Activated CD4-positive, CD25-positive, alpha-beta regulatory T cell (primary cell): ENCODE measurements at places on chromosomes 5 and 9.

DNA sequence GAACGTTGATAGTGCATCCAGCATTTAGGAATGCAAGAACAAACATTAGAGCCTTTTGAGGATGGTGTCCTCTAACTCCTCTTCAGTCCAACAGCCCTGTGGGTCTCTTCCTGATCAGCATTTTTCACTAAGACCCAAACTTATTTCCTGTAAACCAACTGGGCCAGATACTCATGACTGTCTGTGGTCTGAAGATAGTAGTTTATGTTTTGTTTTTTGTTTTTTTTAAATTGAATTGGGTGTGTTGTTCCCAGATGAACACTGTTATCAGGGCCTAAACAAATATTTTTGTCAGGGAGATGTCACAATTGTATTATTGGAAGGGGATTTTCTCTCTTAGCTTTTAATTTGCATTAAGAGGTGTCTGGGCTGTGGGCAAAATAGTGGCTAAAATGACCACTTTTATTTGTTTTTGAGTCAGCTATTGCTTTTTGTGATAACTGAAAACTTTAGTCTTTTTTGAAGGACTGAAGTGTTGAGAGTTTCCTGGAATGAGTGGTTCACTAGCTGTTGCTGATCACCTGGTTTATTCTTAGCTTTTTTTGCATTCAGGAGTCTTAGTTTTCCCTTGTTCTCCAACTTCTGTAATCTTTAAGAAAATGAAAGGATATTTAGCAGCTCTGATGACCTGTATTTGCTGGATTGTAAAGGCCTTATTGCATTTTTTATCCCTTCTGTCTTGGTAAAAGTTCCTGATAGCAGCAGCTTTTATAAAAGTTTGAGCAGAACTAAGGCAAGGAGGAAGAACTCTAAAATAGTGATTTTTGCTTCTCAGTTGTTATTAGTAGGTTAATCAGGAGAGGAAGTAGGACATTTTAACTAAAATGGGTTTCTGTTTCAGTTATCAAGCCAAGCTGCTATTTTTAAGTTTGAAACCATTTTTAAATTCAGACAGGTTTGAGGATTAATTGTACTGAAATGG is 5.5 kb downstream of the MAN2A1 start:
- no peak for DNase-seq

GRCh38 chr5:1753490-1753889 is 46.1 kb downstream of the MRPL36 start:
- no peak for DNase-seq

- no peak for DNase-seq
These were observed 85.6 kb downstream of the SLC28A3 start for GRCh38 chr9:84254972-84255371.

DNA sequence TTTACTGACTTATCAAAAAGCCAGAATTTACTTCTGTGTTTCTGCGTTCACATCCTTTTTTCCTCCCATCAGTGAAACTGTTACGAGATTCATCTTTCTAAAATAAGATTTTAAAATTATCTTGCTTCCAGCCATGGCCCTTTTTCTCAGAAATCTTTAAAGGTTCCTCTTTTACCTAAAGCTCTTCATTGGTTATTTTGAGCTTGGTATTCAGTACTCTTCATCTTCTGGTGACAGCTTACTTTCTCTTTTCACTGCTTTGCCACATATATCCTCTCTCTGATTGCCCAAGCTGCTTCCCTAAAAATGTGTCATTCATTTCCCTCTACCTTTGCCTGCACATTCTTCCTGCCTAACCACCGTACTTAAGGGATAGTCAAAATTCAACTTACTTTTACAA is 32.3 kb downstream of the TGFBR1 start:
- DNase-seq = no peak

- no peak for DNase-seq
These were observed 53.7 kb upstream of the FABP6 start for GRCh38 chr5:160175438-160176218.
